Sciatic nerve (tissue), 2 donors: ENCODE measurements at places on chromosomes 3 and 15.
A peak's percentile ranks its signal among the peaks of the same experiment; 100 is the strongest.

GRCh38 chr3:157088601-157089454, 71.1 kb downstream of the CCNL1 start:
- peak; percentile 97 for DNase-seq

DNA sequence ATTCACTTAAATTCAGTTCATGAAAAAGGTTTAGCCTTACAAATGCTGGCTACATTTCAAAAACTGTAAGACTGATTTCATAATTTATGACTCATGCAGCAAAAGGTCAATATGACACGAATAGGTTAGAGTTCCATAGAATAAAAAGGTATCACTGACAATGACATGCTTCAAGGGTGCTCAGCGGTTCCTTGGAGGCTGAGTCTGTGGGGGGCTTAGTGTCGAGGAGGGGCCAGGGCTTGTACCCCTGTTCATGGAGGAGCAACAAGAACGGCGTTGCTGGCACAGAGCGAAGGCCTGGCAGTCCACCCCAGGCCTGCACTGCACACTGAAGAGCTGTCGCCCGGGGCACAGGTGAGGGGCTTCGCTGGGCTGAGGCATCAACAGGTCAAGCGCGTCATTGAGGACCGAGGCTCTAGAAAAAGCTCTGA, 174.2 kb downstream of the NR1D2 start:
- DNase-seq: no peak

DNA sequence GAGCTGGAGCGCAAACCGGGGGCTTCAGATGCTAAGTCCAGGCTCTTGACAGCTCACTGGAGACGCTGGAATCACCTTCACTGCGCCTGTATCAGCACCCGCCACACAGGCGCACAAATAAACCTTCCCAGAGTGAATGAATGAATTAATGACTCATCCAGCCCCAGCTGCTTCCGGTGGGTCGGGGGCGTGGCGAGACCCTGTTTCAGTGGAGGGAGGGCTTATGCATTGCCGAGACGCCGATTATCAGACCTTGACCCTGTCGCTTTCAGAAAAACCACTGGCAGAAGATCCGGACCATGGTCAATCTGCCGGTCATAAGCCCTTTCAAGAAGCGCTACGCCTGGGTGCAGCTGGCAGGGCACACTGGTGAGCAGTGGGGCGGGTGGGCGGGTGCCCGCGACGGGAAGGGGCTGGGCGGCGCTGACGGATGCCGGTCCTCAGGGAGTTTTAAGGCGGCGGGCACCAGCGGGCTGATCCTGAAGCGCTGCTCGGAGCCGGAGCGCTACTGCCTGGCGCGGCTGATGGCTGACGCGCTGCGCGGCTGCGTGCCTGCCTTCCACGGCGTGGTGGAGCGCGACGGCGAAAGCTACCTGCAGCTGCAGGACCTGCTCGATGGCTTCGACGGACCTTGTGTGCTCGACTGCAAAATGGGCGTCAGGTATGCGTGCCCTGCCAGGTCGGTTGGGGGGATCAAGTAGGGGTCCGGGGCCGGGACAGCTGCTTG, 7.7 kb downstream of the ITPKA start:
- no peak for DNase-seq

DNA sequence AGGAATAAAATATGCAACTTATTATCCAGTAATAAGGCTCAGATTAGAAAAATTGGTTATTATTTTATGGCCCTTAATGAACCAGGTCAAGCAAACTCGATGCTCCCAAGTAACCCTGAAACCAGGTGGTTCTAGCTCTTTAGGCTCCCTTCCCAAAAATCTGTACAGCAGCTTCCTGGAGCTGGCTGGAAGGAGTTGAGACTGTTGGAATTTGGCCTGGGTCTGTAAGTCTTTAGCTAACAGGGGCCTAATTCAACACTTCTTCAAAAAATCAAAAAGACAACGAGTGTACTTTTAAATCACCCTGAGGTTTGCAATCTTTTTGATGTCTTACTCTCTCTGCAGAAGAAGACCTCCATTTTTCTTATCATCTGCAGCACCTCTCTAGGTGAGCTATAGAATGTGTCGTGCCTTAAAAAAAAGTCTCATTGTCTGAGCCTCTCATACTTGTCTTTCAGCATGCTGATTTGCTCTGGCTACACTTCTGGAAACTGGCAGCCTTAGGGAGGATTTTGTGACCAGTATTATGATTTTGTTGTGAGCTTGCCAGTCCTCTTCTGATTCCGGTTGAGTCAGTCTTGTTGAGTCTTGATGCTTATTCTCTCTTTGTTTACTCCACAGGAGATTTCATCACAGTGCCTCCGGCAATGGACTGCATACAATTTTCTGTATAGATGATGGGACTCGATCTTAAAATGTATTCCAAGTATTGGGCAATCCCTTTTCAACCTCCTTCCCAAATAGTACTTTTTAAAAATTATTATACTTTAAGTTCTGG, 235.0 kb upstream of the KBTBD8 start:
- DNase-seq: no peak

DNA sequence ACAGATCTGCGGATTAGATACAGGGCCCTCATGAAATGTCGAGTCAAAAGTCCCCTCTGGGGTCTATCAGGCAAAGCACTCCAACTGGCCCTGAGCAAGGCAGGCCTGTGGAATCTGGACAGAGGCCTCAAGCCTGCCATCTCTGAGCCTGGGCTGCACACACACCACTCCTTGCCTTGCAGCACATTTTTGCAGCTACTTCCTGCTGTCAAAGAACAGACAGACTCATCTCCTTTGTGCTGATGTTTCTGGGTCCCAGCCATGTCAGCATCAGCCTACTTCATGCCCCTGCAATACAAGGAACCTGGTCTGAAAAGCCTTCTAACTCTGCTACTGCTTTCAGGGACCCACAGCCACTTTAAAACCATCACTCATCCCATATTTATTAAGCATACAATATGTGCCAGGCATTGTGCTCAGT, 60.6 kb upstream of the IL12A start:
- no peak for DNase-seq

DNA sequence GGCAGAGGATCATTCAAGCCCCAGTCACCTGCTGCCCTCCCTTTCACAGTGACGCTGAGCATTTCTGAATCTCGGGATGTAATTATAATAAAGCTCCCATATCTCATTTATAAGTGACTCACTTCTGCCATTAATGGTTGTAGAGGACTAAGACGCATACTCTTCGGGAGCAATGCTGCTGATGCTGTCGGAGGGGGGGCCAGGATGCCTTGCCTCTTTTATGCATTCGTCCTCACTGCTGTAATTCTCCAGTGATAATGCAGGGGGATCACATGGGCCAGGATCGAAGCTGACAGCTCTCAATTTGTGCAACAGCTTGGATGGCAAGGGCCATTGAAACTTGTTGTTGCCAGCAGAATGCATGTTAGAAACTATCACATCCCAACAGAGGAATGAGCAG, 3.1 kb downstream of the HRH1 start:
- no peak for DNase-seq

DNA sequence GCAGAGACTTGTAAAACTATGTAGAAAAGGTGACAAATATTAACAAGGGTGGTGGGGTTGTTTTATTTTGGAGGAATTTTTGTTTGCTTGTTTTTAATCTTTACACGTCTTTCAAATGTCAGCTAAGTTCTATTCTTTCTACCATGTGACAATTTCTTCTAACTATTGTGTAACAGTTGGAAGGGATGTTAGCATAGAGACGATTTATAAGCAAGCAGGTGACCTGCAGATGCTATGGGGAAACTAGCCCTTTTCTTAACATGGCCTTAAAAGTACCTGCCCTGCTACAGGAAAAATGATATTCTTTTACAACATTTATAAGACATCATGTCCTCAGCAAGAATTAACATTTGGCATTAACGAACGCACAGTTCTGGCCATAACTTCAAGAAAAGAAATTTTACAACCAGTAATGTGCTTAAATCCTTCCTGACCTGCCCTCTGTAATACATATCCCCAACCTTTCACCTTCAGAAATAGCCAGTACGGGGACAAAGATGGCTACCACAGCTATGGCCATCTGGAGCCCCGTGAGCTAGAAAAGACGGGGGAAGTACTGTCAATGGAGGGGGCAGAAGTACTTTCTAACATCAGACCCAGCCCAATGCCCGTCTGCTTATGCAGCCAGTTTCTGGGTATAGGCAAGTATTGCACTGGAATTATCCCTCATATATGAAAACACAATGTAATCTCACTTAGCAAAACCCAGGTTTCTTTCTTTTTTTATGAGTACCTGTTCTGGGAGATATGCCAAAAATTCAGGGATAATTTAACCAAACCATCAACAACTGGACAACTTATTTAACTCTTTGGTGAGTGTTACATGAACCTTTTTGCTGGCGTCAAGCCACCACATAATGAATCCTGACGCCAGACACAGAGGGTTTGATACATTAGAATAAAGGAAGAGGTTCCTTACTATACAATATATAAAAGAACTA, 67.7 kb upstream of the NR2F2 start:
- no peak for DNase-seq

DNA sequence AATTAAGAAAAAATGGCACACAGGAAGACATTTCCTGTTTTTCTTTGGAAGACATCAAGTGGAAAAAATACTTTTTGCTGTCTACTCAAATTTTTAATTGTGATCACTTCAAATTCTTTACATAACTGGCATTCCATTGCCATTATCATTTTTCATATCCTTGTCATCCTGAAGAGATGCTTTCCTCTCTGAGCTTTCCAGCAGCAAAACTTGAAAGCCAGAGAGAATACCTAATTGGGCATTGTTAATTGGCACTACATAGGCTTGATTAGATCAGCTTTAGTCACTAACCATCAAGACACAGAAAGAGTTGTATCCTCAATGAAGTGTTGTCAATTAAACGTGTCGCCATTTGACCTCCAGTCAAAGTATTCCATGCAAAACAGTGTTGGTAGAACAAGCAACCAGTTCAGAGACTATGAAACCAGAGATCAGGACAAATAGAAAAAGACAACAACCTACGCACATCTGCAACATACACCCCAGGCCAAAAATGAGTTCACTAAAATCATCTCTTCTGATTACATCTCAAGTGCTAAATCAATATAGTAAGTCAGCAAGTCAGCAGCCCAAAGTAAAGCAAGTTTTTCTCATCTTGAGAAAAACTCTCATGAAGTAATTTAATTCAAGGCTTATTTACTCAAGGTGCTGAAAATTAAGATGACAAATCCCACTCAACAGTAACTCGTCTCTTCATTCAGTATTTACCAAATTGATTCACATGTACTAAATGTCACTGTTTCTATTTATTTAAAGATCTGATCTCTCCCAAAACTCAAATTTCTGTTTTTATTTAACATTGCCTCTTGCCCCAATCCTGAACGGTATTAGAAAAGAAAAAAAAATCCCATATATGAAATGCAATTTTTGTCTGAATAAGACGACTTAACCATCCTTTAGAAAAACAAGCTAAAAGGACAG, 123.0 kb downstream of the SUCLG2 start:
- DNase-seq: no peak

DNA sequence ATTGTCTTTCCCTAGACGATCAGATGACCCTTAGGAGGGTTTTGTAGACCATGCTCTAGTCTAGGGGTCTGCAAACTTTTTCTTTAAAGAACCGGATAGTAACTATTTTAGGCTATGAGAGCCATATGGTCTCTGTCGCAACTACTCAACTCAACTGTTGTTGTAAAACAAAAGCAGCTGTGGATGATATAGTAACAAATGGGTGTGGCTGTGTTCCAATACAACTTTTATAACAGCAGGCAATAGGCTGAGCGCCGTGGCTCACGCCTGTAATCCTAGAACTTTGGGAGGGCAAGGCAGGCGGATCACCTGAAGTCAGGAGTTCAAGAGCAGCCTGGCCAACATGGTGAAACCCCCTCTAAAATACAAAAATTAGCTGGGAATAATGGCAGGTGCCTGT, 6.1 kb upstream of the CMTM6 start:
- no peak for DNase-seq

DNA sequence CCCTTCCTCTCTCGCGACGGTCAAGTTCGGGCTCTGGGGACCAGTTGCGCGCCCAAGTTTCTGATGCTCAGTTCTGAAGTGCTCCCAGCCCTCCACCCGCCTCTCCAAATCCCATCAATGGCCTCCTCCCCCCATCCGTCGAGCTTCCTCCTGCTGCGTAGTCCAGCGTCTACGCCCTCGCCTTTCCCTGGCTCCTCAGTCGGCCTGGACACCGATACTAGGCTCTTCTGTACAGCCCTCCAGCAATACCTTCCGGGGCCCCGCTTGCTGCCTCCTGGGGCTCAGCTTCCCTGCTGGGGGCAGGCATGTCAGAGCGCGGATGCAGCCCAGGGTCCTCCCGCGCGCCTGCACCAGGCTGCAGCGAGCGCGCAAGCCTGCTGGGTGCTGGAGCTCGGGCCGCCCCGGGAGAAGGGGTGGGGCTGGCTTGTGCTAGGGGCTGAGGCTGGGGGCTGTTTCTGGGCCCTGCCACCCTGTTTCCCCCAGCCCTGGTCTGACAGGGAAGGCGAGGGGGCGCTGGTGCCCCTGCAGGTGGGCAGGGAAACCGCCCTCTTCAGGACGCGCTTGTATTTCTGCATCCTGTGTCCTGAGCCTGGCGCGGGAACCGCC, 353.3 kb upstream of the SUCLG2 start:
- no peak for DNase-seq

GRCh38 chr3:68858549-68858948, 73.8 kb downstream of the TAFA4 start:
- DNase-seq: no peak

DNA sequence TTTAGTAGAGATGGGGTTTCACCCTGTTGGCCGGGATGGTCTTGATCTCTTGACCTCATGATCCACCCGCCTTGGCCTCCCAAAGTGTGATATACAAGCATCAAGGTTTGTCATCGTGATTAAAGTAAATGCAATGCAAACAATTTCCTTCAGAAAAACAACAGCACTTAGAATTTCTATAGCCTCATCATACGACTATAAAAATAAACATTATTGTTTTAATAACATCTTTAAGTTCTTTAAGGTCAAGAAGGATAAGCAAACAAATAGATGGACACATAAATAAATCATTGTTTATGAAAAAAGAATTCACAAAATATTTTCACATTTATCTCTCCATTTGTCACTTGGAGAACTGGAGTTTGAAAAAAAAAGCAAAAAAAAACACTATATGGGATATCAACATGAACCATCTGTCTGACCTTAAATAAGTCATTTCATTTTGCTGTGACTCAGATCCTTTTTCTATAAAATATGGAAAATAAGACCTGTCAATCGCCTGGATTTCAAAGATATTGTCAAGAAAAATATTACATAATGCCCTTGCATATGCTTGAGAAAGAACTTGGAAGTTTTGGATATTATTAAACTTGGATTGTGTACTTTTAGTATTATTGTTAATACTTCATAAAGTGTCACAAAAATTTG, 642.0 kb upstream of the KCNMB2 start:
- no peak for DNase-seq

- DNase-seq: no peak
Observed at GRCh38 chr3:160180581-160181216, 44.5 kb upstream of the C3orf80 start.
